ENCODE measurements at places on chromosomes 1 and 21.

- DNase-seq, result no peak
Measured at GRCh38 chr1:228958121-228958520, 222.8 kb downstream of the RHOU start.

DNA sequence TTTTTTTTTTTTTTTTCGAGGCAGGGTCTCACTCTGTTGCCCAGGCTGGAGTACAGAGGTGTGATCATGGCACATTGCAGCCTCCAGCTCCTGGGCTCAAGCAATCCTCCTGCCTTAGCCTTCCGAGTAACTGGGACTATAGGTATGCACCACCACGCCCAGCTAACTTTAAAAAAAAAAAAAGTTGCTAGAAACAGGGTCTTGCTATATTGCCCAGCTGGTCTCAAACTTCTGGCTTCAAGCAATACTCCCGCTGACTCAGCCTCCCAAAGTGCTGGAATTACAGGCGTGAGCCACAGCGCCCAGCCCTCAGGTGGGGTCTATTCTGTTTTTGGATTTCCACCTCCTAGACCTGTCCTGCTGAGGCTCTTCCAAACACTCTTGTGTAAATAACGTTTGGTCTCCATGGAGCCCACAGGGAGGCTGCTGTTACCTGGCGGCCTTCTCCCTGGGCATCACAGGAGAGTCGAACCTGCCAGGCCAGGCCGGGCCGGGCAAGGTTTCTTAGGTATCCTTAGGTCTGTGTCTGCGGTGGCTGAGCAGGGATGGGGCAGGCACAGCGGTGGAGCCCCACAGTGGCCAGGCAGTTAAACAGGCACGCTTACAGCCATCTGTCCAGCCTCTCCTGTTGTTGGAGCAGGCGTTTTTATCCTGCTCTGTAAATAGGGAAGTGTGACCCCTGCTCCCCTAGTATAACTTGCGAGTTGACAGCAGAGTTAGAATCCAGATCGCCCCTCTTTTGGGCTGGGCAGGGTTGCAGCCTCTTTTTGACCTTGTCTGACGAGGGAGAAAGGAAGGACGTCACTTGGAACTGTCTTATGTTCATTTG is 18.8 kb downstream of the PLEKHM2 start:
- DNase-seq, result no peak

DNA sequence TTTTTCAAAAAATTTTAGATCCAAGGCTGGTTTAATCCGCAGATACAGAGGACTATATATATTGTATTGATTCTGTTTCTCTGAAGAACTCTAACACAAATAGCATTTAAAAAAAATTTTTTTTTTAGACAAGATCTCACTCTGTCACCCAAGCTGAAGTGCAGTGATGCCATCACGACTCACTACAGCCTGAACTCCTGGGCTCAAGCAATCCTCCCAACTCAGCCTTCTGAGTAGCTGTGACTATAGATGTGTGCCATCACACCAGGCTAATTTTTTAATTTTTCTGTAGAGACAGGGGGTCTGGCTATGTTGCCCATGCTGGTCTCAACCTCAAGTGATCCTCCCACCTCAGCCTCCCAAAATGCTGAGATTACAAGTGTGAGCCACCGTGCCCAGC is 3.0 kb downstream of the ANKRD45 start:
- DNase-seq, result no peak

- DNase-seq, result no peak
Measured at GRCh38 chr1:197213193-197213592, 54.9 kb upstream of the CRB1 start.

DNA sequence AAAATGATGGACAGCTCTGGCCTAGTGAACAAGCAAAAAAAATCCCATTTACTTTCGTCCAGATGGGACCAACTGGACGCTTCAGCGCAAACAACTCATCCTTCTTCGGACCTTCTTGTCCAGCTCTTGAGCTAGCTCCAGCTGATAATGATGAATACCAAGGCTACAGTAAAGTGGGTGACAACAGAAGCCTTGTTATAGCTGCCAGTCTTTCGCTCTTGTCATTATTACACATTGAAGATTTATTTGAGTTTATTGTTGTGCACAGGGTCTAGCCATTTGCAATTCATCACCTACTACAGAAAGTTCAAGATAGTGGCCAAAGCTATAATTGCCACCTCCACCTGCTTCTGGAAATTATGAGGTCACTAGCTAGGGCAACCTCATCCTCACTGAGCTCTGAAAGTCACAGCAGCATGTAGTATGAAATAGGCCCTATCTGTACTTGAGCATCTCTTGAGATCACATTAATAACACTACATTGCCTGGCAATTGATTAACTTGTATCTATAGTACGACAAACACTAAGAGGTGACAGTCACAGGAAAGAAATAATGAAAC is 76.9 kb downstream of the GPATCH2 start:
- DNase-seq, result no peak

GRCh38 chr1:156582388-156583017 is 3.0 kb downstream of the TTC24 start:
- DNase-seq, result no peak

- DNase-seq, result no peak
Measured at GRCh38 chr1:221066351-221067001, 187.2 kb downstream of the HLX start.

- DNase-seq, result no peak
Measured at GRCh38 chr1:211920141-211920572, 89.6 kb upstream of the LPGAT1 start.

GRCh38 chr1:179295164-179295755 is 1.7 kb downstream of the SOAT1 start:
- DNase-seq, result no peak

DNA sequence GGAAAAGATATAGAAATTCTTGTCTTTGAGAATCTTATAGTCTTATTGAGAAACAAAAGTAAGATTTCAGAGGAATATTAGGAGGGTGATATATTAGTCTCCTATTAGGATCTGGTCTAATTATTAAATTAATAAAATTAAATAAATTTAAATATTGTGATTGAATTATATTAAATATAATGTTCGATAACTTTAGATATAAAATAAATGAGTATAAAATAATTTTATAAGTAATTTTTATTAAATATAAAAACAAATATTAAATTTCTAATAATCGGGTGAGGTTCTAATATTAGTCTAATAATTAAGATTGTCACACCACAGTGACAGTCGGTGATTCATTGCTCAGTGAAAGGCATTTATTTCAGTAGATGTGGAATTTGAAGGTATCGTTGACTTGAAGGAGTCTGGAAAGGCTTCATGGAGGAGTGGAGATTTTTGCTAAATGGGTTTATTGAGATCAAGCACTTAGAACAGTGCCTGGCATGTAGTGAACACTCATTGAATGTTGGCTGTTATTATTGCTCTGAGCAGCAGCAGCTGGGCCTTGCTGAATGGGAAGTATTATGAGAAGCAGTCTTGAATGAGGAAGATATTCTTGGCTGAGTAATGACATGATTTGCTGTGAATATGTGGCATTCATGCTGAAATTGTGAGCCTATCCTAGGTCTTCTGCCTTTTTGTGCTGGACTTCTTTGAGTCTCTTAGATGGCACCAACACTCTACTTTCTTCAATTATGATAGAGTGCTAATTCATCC is 74.6 kb downstream of the USP25 start:
- DNase-seq, result no peak

DNA sequence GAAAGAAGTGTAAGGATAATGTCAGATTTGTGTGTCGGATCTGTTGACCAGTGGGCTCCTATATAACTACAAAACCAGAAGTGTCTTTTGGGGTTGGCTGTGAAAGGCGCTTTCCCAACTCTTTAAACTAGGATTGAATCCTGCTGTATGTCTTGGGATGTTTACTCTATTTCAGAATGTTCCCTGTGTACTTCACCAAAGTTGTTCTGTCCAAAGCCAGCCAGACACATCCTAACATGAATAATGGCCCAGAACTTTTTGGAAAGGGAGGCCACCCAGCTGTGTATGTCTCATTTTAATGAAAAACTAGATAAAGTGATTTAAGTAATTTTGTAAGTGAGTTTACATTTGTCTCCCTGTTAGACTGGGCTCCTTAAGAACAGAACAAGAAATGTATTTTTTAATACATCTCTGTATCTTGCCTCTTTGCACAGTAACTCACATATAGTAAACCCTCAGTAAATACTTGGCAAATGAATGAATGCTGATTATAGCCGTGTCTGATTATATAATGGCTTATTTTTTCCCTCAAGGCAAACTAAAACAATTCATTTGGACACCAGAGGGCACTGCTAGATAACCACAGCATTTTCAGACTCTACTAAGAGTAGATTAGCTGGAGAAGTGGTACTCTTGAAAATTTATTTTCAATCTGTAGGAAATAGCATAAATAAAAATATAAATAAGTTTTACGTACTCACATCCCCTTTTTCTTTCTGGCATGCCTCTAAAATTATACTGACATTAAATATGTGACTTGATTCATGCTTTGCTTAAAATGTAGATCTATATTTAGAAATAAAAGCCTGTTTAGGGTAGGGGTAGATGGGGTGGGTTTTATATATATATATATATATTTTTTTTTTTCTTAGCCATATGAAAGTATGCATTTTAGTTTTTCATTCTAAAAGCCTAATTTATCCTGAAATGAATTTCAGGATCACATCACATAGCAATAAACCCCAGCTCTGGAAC is 23.8 kb downstream of the TSEN15 start:
- DNase-seq, result peak; percentile 38

DNA sequence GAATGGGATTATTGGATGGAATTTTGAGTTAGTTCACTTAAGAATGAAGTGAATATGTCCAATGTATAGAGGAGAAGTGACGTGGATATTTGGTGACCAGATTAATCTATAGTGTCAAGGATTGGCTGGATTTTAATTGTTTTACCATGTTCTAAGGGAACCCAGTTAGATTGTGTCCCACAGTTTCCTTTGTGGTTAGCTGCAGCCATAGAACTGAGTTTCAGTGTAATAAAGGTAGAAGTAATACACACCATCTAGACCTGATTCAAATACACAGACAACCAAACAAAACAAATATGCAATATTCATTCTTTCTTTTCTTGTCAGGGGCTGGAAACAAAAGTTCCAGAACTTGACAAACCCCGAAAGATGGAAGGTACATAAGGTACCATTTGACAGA is 88.0 kb upstream of the RGS18 start:
- no peak for DNase-seq

- no peak for DNase-seq
Measured at GRCh38 chr21:44929799-44930542, 9.3 kb upstream of the ITGB2 start.

- DNase-seq, result no peak
Measured at GRCh38 chr1:178151831-178152230, 57.9 kb downstream of the RASAL2 start.

Data from NCI-H2081 treated with DMSO at 0.1 percent for 48 hours (cell line).